Cardiac muscle cell (in vitro differentiated cells and primary cell): ENCODE measurements at places on chromosomes 7 and 10.
A peak's percentile ranks its signal among the peaks of the same experiment; 100 is the strongest.

DNA sequence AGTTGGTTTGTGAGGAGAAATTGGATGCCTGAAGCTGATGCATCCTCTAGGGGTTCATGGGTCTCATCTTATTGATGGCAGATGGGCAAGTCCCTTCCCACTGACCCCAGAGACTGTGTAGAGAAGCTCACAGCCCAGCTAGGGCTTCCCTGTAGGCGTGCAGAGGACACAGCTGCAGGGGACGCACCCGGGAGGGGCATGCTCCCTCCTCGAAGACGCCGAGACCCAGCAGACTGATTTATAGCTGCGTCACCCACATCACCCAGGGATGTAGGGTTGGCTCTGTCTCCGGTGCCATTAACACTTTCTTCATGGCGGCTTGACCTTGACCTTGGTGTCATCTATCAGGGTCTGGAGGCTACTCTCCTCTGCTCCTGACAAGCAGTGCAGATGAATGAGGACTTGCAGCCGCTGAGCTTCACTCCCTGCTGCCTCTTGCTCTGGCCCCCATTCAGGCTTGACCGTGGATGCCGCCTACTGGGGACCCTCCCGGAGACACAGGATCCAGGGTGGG lies 549.7 kb downstream of the TCERG1L start:
- H3K27me3 ChIP-seq, result no peaks in the 10 kb centered on the region
- H3K4me1 ChIP-seq, result no peaks in the 10 kb centered on the region
- H3K4me3 ChIP-seq, result no peak overlapping the region
- no peak for DNase-seq
- no peak overlapping the region for H3K27ac ChIP-seq

- H3K27me3 ChIP-seq, result no peaks in the 10 kb centered on the region
- H3K4me3 ChIP-seq, result no peak overlapping the region
- peaks cover 5% of the 10 kb centered on the region for H3K4me1 ChIP-seq
These were observed 92.9 kb downstream of the SVOPL start for GRCh38 chr7:138608275-138608674.

GRCh38 chr10:688312-689120 lies 952 bp downstream of the DIP2C start:
- peak overlapping the region; percentile 74 for H3K4me3 ChIP-seq
- H3K36me3 ChIP-seq, result no peaks in the 10 kb centered on the region

DNA sequence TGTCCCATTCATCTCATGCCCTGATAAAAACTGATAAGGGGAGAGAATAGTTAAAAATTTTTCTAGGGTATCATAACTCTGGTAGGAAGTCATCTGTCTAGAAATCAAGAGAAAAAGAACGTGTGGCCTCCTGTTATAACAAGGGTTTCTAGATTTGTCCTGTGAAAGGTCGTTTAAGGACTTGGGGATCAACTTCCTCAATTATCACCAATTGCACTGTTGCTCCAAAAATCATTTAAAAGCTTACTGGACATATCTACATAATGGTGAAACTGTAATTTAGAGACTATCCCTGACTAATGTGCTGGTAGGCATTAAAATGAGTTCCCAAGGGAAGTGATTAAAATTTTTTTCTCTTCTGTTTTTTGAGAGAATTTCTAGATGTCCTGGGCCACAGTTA lies 58.2 kb downstream of the GPR141 start:
- H3K4me3 ChIP-seq, result no peak overlapping the region
- peaks cover 5% of the 10 kb centered on the region for H3K4me1 ChIP-seq
- H3K36me3 ChIP-seq, result no peaks in the 10 kb centered on the region
- H3K27ac ChIP-seq, result no peak overlapping the region

- H3K4me1 ChIP-seq, result no peaks in the 10 kb centered on the region
- H3K36me3 ChIP-seq, result no peaks in the 10 kb centered on the region
- no peak overlapping the region for H3K4me3 ChIP-seq
- no peak overlapping the region for H3K27ac ChIP-seq
- no peak for DNase-seq
These were observed 337.1 kb upstream of the FOXK1 start for GRCh38 chr7:4345004-4345403.
